ENCODE measurements at places on chromosomes 5 and 9.

GRCh38 chr5:129689045-129689444, 58.8 kb upstream of the MINAR2 start:
- DNase-seq: no peak

DNA sequence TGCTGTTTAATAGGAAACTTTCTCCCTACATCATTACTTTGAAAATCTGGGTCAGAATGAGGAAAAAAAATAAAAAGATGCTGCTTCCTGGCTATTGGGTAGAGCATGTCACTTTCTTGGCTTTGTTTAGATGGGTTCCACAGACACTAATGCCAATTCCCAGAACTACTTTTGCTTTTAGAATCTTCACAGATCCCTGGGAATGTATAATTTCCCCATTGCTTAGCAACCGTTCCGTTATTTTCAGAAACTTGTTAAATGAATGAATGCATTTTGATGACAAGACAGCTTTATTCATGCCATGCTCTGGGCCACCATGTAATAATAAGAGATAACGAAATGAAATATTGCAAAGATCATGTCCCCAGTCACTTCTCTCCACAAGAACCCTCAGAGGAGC, 126.5 kb upstream of the TRPC7 start:
- DNase-seq: no peak

DNA sequence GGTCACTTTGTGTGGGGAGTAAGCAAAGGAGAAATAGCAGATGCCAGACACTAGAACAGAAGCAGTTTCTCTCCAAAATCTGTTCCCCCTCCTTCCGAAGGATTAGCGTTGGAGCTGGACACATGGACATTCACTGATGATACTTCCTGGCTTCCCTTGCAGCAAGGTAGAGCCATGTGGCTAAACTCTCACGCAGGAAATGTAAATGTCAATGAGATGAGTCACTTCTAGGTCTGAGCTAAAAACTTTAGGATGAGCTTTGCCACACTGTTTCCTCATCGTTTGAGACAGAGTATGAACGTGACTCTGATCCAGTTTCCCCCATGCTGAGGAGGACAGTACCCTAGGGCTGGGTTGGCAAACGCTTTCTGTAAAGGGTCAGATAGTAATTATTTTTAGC, 5.1 kb downstream of the BHMT2 start:
- no peak for DNase-seq

- no peak for DNase-seq
Observed at GRCh38 chr9:13817754-13818278, 496.1 kb downstream of the NFIB start.

DNA sequence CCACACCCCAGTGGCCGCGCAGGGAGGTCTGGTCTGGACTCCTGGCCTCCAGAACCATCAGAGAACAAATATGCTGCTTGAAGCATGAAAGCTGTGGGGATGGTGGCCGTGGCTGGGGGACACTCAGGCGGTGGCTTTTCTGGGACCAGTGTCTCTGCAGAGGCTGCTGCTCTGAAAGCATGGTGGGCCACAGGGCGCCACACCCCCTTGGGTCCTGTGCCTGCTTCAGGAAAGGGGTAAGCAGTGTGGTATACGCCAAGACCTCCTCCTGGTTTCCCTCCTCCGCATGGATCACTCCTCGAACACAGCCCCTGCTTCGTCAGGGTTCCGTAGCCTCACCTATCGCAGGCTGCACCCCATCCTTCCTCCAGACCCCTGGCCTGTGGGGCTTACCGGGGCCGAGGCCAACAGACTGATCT, 19.7 kb upstream of the TERT start:
- DNase-seq: peak; percentile 24

- peak; percentile 52 for DNase-seq
Observed at GRCh38 chr9:71783120-71783523, 14.8 kb upstream of the CEMIP2 start.

DNA sequence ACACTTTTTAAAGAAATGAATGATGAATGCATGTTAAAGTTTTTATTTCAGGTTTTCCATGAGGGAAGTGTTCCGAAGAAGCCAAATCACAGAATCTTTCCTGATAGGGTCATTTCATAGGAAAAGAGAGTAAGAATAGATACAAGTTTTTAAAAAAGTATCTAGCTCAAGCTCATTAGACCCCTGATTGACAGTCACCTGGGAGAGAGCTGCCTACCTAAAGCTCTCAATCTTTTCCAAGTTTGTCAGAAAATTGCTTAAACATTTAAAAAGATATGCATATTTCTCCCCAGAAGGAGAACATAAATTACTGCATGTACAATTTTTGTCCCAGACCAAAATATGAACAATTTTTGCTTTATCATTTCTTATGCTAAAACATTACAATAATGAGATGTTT, 47.9 kb upstream of the CHSY3 start:
- no peak for DNase-seq

GRCh38 chr5:31655491-31655890, 16.6 kb downstream of the PDZD2 start:
- no peak for DNase-seq

- DNase-seq: no peak
Observed at GRCh38 chr9:27451207-27451797, 72.8 kb upstream of the IFNK start.

DNA sequence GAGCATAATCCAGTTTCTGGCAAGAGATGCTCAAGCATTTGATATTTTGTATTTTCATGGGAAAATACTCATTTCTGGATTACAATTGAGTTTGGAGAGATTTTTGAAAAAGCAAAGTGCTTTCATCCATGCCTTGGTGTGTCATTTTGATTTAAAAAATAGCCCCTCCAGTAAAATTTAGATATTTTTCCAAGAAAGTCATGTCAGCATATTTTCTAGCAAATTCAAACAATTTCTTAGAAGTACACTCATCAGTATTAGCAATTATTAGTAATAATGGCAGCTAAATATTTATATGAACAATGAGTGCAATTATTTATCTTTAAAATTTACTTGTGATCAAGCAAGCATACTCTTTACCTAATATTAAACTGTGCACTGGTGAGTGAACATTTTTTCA, 102.2 kb upstream of the TMEM161B start:
- no peak for DNase-seq

DNA sequence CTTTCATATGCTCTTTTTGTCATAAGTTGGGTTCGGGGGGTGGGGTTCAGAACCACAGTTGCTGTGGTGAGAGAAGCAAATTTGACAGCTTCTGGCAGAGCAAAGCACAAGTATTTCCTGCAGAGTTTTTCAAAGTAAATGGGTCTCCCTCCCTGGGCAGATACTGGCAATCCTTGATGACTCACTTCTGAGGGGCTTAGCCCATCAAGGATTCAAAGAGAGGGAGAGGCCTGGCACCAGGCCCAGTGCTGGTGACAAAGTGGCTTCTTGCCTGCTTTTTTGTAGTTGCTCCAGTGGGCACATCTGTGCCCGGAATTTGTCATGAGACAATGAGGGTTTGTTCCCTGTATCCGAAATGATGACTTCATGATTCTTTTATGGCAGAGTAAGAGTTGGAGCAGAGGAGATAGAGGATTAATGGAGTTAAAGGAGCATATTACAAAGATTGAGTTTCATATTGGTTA, 46.6 kb upstream of the TNC start:
- DNase-seq: no peak

- no peak for DNase-seq
Observed at GRCh38 chr5:65815161-65815560, 93.2 kb downstream of the NLN start.

- DNase-seq: no peak
Observed at GRCh38 chr9:127491516-127491915, 40.2 kb downstream of the LRSAM1 start.

GRCh38 chr9:97987487-97987886, 4.3 kb downstream of the ANP32B start:
- DNase-seq: no peak

GRCh38 chr5:88049737-88050136, 218.9 kb downstream of the TMEM161B start:
- DNase-seq: no peak

DNA sequence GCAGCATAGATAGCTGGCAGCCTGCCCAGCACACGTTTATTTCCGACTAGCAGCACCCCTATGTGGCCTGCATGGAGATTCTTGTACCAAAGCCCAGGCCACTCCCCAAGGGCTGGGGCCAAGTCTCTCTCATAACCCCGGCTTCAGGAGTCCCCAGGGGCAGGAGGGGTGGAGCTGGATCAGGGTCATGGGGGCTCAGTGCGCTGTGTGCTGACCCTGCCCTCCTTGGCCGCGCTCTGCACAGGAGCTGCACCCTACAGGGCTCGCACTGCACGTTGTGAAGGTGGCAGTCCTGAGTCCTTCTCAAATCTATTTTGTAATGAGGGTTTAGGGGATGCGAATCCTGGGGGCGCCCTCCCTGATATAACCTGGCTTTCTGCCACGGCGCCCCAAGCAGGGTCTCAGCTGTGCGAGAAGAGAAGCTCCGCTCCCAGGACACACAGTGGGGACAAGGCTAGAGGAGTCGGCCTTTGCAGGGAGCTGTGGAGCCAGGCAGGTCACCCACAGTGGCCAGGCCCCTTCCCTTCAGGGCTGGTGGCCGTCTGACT, 28.6 kb downstream of the NKD2 start:
- DNase-seq: no peak

- no peak for DNase-seq
Observed at GRCh38 chr5:132055808-132056609, 4.4 kb upstream of the IL3 start.

DNA sequence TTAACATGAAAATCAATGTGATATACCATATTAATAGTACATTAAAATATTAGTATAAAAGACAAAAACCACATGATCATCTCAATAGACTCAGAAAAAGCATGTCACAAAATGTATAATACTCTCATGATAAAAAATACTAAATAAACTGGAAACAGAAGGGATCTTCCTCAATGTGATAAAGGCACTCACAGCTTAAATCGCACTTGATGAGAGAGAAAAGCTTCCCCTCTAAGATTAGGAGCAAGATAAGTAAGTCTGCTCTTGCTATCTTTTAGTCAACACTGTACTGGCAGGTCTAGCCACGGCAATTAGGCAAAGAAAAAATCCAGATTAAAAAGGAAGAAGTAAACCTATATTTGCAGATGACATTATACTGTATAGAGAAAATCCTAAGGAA, 21.8 kb upstream of the MSH3 start:
- no peak for DNase-seq

DNA sequence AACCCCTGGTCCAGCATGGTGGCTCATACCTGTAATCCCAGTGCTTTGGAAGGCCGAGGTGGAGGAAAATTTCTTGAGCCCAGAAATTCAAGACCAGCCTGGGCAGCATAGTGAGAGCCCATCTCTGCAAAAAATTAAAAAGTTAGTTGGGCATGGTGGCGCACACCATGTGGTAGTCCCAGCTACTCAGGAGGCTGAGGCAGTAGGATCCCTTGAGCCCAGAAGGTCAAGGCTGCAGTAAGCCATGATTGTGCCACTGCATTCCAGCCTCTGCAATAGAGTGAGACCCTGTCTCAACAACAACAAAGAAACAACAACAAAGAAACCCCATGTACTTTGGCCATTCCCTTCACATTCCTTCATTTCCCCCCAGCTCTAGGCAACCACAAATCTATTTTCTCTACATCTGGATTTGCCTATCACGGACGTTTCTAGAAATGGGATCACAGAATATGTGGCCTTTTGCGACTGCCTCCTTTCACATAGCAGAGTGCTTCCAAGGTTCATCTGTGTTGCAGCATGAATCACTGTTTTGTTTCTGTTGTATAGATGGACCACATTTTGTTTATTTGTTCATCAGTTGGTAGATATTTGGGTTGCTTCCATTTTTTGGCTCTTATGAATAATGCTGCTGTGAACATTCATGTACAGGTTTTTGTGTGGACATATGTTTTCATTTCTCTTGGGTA, 17.9 kb downstream of the MIGA2 start:
- DNase-seq: no peak

DNA sequence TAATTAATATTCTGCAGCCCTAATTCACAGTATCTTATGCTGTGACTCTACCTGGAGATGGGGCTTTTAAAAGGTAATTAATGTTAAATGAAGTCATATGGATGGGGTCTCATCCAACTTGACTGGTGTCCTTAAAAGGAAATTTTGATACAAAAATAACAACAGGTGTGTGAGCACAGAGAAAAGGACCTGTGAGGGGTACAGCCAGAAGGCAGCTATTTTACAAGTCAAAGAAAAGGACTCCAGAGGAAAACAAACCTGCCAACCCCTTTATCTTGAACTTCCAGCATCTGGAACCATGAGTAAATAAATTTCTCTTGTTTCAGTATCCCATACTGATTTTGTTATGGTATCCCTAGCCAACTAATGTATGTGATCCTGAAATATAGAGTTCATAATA, 250.3 kb downstream of the TMEM232 start:
- no peak for DNase-seq

DNA sequence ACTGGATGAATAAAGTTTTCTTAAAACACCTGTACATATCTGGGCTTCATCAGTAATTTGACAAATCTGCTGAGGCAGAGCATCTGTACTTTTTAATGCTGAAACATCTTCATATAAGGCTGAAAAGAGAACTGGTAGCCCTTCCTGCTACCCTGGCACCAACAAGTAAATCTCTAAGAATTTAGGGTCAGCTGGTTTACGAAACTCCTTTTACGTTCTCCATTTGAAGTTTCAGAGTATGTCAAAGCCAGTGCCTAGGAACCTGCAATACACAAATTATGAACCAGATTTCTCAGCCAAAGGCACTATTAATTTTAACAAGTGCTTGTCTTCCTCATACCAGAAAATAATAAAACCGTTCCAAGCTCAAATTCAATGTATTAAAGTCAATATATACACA, 3.8 kb downstream of the ZFAND5 start:
- DNase-seq: no peak

GRCh38 chr5:64759960-64760660, 8.4 kb downstream of the SREK1IP1 start:
- no peak for DNase-seq
